ENCODE measurements at places on chromosomes 1 and 21. TPM values are rescaled to one million over a fixed set of nuclear protein-coding genes. Genes with fewer than 3 reads are reported as not detected.

- DNase-seq: peak; percentile 65
Observed at GRCh38 chr1:43836267-43836951, 97.2 kb upstream of the ARTN start.

- peak; percentile 85 for DNase-seq
Observed at GRCh38 chr1:15272009-15272781, 25.2 kb downstream of the FHAD1 start.

GRCh38 chr1:218254296-218254946, 30.7 kb upstream of the RRP15 start:
- DNase-seq: no peak

GRCh38 chr1:205570173-205570501, 61.7 kb downstream of the ELK4 start:
- no peak for DNase-seq

DNA sequence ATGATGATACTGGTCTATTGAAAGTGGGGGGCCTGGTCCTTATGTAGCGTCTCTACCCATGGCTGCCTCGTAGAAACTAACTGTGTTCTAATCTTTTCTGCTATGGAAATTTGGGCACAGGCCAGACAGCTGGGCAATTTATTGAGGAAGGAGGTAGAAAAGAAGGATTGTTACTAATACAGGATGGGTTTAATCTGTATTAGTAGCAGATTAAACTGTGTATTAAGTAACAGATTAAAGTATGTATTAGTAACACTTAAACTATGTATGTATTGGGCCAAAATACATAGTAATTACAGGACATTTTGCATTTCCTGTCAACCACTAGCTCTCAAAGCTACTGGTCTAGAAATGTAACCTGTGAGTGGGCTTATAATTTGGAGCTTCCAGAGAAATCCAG, 142.0 kb downstream of the MAST2 start:
- DNase-seq: peak; percentile 54

DNA sequence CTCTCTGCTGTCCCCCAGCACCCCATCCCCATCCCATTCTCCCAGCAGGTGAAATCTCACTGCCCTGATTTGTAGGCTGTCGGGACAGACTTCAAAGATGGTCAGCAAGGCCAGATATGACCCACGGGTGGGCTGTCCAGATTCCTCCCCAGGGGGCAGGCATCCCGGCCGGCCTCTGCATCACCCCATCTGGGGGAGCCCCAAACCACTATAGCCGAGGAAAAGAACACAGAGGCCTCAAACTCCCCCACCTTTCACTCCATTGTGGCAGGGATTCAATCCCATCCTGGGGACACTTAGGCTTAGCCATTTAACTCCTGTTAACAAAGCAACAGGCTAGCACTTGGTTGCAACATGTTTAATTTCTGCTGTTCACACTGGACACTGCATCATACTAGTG, 8.8 kb downstream of the MUL1 start:
- DNase-seq: no peak

- no peak for DNase-seq
Observed at GRCh38 chr1:53091841-53092645, 30.0 kb downstream of the PODN start.

DNA sequence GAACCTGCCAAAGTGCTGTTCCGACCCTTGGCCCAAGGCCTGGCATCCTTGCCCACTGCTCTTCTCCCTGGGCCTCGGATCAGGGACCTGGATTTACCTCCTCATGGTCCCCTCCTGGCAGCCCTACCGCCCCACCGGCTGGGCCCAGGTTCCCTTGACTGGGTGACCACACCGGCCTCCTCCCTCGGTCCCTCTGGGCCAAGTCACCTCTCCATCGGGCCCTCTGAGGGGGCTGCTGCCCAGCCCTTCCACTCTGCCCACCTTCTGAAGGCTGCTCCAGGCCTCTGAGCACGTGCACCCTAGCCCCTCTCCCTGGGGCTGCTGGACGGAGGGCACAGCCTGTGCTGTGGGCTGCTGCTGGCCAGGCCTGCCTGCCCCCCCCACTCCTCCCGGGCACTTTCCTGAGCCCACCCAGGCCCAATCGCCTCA, 9.3 kb upstream of the MMEL1 start:
- no peak for DNase-seq

- no peak for DNase-seq
Observed at GRCh38 chr1:89041119-89041641, 18.5 kb upstream of the GBP3 start.

GRCh38 chr1:246199086-246199645, 307.9 kb downstream of the SMYD3 start:
- DNase-seq: no peak

Gene OR2W3
- total RNA-seq: not detected

Gene UBE4B
- total RNA-seq: 79.6 TPM

Data from adrenal gland (tissue), 19 donors.